ENCODE measurements at places on chromosomes 3 and 15.

DNA sequence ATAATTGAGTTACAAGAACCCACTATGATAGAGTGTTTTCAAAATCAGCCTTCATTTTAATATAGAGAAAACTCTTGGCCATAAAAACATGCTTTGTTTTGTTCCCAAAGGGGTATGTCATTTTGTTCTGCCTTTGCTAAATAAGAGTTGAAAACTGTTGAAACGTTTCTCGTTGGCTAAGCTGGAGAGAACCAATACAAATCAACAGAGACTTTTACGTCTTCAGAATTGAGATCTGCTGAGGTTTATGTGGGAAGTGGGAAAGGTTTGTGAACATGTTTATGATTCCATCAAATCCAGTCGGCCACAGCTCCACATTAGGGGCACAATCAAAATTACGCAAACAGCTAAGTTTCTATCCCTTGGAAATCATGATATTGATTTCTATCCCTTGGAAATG, 102.0 kb downstream of the IGF2BP2 start:
- DNase-seq = no peak

- DNase-seq = no peak
These were observed 69.1 kb downstream of the PEAK1 start for GRCh38 chr15:77350792-77351191.

GRCh38 chr3:111723293-111724215, 128.4 kb upstream of the ZBED2 start:
- no peak for DNase-seq

DNA sequence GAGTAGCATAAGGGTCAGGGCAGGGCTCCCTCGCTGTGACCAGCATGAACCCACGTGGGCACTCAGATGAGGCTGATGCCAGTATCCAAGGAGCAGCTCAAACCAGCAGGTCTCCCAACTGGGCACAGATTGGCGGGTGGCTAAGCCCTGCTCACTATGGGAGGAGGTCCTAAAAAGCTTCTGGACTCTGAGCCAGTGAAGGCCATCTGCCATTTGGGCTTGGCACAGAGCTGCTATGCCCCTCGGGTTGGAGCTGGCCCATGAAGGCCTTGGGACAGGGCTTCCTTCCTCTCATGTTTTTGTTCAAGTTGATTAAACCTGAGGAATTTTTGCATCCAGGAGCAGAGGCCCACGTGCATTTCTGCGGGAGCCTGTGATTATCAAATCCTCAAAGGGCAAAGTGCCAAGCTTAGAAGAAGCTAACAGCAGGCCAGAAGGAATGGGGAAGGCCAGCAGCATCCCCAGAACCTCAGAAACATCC, 4.3 kb upstream of the STRA6 start:
- peak; percentile 86 for DNase-seq

GRCh38 chr3:122941228-122942206, 86.0 kb downstream of the SEMA5B start:
- DNase-seq = no peak

DNA sequence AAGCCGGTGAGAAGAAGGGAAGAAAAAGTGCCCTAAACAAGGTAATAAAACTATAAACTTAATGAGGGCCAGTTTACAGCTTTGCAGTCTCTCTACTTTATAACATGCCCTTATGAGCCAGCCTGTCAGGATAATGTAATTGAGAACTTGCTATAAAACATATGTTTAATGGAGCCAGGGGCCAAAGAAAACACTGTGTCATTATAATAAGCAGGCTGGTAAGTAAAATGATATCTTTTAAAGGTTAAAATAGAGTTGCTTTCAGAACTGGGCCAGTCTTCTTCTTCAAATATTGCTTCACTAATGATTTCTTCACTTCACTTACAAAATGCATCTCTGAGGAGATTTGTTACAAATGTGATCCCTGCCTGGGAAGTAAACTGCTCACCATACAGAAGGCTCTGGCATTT, 192.5 kb downstream of the SHOX2 start:
- no peak for DNase-seq

GRCh38 chr3:107227091-107227490, 150.1 kb upstream of the CCDC54 start:
- DNase-seq = peak; percentile 31

DNA sequence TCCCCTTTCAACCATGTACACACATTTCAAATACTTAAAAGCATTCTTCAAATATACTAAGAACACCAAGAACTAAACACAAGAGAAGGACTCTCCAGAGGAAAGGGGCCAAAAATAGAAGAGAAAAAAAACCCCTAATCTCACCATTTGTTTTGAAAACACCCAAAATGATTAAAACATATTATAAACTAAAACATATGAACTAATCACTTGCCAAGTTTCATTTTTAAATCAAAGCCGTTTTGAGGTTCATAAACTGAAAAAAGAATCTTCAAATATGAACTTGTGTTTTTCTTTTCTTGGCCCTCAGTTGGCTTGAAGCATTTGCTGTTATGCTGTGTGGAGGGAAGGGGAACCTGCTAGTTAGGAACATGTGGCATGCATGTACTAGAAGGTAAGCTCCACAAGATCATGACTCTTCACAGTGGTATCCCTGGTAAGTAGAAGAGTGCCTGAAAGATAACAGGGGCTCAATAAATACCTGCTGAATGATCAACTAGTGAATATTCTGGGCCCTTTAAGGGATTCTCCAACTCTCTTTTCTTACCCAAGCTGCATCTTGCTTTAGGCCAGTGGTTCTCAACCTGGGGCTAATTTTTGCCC, 224.5 kb downstream of the TIGIT start:
- no peak for DNase-seq

DNA sequence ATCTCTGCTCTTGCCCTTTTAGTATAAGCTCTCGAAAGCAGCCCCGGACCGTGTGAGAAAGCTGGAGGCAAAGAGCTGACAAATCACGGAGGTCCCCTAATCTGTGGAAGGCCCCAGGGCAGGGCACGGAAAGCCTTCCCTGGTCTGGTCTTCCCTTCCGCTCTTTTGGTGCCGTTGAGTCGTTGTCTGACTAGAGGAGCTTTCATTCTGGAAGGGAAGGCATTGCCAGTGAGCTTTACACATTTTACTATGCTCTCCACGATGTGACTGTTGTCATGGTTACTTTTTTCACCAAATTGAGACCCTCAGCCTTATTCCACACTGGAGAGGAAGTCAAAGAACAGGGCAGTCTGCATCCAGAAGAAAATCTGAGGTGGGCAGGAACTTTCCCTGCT, 71.7 kb downstream of the CYP19A1 start:
- DNase-seq = no peak

- DNase-seq = no peak
These were observed 313.6 kb downstream of the FOXP1 start for GRCh38 chr3:71269906-71270305.

GRCh38 chr3:167732313-167733065, 2.2 kb downstream of the PDCD10 start:
- no peak for DNase-seq

- DNase-seq = no peak
These were observed 128.2 kb downstream of the SCAPER start for GRCh38 chr15:76776969-76777368.
